ENCODE measurements at places on chromosomes 1 and 21.

GRCh38 chr1:58784758-58785441 is 1.1 kb upstream of the JUN start:
- DNase-seq, result no peak

GRCh38 chr1:164930833-164931232 is 371.8 kb downstream of the PBX1 start:
- DNase-seq, result no peak

GRCh38 chr1:205791568-205792180 is 16.4 kb upstream of the RAB29 start:
- DNase-seq, result no peak

- no peak for DNase-seq
Measured at GRCh38 chr1:51002516-51002915, 32.5 kb downstream of the CDKN2C start.

GRCh38 chr1:233638513-233638912 is 24.6 kb downstream of the KCNK1 start:
- no peak for DNase-seq

GRCh38 chr1:151716771-151717631 is at the start of gene CELF3:
TSS of gene CELF3 (minus strand) at chr1:151716803. CDS start at chr1:151716020, 783 bp downstream.
- no peak for DNase-seq

- no peak for DNase-seq
Measured at GRCh38 chr1:81760477-81761097, 40.1 kb upstream of the ADGRL2 start.

GRCh38 chr1:96521010-96521409 is 200.6 kb upstream of the PTBP2 start:
- no peak for DNase-seq

DNA sequence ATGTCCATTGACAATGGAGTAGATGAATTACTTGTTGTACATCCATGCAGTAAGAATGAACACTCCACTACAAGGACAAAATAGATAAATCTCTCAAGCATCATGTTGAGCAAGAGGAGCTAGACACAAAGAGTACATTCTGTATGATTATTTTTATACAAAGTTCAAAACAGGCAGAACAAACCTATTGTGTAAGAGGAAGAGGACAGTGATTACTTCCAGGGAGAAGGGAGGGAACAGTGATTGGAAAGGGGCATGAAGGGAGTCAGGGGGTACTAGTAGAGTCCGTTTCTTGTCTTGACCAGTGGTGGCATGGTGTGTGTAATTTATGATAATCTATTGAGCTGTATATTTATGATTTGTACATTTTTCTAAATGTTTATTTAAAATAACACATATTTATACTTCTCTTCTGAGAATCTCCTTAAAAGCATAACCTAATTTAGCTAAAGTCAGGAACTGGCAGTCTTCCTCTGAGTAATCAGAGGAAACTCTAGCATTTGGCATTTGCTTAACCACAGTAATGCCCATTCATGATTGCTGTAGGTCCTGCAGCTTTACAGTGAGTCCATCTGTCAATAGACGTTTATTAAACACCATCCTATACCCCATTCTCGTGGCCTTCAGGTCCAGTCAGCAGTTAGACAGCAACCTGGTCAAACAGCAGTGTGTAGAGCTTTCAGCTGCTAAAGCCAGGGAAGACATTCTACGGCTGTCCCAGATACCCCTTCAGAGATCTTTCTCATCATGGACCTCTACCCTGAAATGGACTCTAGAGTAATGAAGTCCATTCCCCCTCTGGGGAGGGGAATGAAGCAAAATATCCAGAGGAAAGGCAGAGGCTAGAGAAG is 114.1 kb upstream of the GALNT2 start:
- DNase-seq, result no peak

- no peak for DNase-seq
Measured at GRCh38 chr1:180921891-180922630, 9.4 kb downstream of the KIAA1614 start.

GRCh38 chr1:20250340-20250989 is 40.2 kb upstream of the VWA5B1 start:
- DNase-seq, result no peak

DNA sequence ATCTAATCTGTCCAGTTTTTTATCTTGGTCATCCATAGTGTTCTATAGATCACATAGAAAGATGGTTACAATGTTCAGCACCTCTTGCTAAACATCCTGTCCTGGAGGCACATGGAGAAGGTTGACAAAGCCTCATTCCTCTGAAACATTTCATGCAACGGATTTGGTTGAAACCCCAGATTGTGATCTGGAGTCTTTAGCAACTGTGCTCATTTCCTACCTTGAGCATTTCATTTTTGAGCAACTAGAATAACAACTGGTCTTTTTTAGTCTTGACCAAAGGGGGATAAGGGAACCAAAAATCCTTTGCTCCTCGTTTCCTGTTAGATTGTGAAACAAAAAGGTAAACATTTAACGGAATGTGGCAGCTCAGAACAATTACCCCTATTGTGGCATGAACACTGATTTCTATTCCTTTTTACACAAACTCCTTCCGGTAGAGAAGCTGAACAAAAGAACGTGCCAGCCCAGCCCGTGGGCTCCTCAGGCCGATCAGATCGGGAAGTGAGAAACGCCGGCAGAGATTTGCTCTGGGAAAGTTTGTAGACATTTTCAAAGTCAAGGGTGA is 94.7 kb upstream of the ERRFI1 start:
- no peak for DNase-seq

DNA sequence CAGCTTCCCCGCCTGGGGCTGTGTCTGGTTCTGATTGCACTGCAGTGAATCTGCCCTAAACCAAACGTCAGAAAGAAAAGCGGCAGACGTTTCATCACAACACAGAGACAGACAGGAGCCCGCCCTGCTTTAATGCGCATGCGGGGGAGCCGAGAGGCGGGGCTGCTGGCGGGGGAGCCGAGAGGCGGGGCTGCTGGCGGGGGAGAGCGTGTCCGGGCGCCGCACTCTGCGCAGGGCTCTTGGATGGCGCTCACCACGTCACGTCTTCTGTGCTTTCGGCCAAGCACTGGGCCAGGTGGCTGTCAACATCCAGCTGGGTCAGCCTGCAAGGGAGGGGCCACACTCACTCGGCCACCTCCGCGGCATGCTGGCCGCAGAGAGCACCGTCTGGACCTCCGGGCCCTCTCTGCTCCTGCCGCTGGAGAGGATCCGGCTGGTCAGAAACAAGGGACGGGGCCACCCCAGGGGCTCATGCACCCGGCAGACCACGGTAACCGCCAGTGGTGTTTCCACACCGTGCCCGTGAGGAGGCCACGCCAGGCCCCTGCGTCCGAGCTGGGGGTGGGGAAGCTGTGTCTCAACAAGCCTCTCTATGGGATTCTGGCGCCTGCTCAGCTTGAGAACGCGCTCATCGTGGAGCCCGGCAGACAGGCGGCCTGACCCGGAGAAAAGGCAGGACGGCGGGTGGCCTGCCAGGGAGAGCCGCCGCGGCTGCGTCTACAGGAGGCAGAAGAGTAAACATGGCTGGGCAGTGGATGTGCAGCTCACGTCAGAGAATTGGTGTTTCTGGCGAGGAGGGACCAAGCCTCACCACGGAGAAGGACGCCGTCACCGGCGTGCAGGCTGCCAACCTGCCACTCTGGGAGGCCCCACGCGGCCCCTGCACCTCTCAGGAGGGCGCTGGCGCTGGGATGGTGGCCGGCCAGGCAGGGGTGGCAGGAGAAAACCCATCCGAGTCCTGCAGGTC is 4.8 kb downstream of the FAAP20 start:
- DNase-seq, result peak; percentile 37

GRCh38 chr21:17636711-17637110 is 24.0 kb upstream of the BTG3 start:
- DNase-seq, result no peak

DNA sequence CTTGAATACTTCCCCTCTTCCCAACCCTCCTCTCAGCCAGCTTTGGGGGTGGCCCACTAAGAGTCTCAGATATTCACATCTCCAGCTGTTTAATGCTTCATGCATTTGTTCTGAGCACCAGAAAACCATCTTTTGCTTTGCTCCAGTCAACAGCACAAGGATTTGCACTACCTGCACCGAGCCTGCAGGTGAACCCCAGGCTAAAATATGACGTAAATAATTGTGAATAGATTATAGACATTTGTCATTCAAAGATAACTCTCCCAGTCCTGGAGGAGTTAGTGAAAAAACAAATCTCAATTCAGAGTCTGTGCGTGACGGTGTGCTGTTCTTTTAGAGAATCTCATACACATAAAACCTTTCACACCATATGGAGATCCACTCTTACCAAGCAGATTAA is 7.4 kb downstream of the CD247 start:
- no peak for DNase-seq

GRCh38 chr21:32514275-32515055 is 70.9 kb downstream of the TCP10L start:
- DNase-seq, result no peak

DNA sequence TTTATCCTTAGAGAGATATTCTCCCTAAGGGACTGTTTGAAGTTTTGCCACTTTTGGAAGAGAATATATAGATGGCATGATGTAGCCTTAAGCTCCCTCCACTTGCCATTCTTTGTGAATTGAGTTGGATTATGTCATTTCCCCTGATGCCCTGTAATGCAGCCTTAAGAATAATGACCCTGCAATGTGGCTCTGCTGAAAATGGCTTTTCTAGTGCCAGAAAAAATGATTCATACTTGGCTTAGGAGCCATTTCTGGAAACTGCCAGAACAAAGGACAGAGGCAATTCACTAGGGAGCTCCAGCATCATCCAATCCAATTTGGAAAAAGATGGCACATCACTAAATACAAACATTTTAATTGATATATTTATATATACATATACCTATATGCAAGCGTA is 265.3 kb downstream of the SPATA17 start:
- DNase-seq, result no peak

DNA sequence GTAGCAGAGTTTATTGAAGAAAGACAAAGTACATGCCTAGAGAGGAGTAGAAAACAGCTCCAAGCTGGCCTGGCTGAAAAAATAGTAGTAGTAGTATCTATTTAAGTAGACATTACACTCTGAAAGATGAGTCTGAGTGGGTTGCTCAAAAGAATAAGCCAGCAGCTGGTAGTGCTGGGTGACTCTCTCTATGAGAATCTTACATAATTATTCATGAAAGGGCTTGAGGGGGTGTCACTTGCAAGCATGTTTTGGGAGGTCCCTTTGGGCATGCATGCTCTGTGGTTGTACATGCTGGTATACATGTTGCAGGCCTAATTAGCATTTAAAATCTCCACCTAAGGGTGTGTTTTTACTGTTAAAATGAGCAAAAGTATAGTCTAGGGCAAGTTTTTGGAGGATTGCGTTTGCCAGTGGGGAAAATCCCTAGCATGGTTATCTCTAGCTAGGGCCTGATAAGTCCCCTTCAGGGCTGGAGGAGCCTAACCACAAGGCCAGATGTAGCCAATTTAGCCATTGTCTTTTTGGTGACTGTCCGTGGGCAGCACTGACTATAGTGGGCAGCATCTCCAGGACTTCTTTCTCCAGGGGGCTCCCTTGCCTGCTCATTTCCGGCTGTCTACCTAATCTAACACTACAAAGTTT is 11.0 kb upstream of the FCGR2A start:
- no peak for DNase-seq

- DNase-seq, result no peak
Measured at GRCh38 chr1:228334226-228334935, 72.3 kb downstream of the TRIM11 start.

GRCh38 chr1:91712393-91712792 is 173.6 kb downstream of the TGFBR3 start:
- no peak for DNase-seq

DNA sequence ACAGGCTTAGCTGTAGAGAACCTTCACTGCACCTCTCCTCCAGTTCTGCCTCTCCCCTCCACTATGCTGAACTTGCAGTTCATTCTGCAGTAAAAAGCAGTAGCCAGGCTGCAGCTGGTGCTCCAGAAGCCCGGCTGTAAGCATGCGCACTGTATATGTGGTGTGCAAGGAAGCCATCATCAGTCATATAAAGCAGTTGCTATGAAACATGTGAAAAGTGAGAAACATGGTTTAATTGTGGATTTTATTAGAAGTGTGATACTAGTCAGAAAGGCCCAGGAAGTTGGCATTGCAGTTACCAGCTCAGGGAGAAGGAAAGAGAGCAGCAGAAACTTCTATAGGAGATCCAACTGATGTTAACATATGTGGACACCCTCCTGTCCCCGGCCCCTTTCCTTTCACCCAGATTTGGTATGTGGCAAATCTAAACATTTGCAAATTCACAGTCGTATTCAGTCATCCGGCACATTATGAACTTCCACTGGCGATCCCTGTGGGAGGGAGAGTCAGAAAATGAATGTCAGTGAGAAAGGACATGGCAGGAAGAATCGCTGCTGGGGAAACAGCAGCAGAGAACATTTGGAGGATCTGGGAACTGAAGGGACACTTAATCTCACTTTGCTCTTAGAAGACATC is 32.8 kb downstream of the DPT start:
- no peak for DNase-seq

DNA sequence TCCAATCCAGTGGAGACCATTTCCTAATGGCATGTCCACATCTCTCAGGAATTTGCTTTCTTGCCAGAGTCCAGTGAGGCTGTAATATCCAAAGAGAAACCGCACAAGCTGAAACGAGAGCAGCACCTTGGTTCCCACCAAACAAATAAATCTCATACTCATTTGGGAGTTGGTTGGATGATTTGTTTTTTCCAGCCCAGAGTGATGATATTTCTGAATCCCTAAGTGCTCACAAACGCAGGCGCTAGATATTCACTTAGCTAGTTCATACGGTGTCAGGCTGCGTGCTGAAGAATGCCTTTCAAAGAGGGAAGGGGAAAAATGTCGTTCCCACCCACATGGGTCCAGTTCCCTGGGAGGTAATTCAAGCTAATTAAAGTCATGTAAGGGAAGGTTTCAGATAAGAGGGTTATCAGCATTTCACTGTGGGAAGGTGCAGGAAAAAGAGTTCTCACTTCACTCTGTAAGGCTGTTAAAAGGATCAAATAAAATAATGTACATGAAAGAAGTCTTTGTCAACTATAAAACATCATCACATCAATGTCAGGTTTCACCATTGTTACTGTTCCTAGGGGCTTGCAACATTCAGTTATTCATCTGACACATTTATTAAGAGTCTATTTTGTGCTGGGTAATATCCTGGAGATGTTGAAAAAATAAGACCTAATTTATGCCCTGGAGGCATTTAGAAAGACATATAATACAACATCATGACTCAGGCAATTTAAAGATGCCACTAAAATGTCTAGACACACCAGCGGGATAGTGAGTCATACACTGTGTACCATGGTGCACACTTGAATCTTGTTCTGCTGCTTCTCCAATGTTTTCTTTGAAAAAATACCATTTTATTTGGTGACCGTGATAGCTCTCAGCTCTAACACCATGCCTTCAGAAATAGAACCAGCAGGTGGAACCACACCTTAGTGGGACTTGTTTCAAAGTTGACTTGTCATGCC is 19.3 kb downstream of the DPT start:
- DNase-seq, result no peak

DNA sequence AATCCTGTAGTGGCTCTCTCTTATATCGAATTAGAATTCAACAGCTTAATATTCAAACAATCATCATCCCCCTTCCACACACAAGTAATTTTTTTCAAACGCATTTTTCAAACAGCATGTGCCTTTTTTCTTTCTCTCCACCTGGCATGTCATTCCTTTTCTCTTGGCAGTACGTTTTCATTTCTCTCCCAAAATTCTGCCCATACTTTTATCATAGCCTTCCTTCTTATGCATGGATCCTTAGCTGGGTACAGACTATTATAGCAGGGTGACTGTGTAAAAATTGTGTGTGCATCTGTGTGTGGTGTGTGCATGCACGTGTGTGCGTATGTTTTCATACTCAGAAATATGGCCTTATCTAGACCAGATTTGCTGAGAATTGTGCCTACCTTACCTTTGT is 184.3 kb downstream of the ZC3H11B start:
- no peak for DNase-seq

Measured in NCI-H1048 (cell line).